ENCODE measurements at places on chromosomes 3 and 15.

DNA sequence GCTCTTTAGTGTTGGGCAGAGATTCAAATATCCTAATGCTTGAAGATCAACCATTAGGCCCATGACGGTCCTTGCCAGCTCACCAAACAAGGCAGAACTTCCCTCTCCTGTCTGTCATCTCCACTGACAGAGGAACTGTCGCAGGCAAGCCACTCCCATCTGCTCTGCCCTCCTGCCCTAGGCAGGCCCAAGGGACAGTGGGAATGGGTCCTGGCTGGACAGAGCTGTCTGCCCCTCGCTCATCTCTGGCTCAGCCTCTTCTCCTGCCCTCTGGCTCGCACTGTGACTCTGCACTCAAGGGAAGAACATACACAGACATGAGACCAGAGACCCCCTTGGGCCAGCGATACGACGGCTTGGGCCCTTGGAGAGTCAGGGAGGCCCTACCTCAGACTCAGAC lies 7.6 kb upstream of the MUSTN1 start:
- no peak for DNase-seq

GRCh38 chr3:112061152-112061551 lies 25.0 kb upstream of the C3orf52 start:
- DNase-seq, result no peak

DNA sequence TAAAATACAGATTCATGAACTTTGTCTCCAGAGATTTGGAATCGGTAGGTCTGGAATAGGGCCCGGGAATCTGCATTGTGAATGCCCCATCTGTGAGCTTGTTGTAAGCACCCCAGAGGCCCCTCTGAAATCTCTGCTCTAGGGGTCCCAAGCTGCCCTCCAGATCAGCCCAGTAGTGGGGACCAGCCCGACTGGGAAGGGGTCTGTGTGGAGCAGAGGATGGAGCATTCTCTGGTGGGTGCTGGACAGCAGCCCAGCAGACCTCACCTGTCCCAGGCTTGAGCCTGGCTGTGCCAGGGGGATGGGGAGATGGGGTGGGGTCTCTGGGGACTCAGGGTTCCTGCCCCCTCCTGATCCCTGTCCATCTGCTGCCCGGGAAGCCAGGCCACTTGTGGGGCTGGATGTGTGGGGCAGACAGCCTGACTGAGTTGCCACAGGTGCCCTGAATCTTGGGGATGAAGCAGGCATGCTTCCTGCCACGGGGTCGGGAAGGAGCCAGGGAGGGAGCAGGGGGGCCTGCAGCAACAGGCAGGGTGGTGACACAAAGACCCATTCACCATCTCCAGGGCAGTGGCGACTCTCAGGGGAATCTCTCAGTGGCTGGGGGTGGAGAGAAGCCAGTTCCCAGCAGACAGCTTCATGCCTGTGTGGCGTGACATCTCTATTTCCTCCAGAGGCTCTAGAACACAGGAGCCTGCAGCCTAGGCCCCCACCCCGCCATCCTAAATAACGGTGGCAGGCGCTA lies 99.3 kb downstream of the WNT7A start:
- DNase-seq, result peak; percentile 58

- no peak for DNase-seq
These were observed 13.9 kb downstream of the PRR23E start for GRCh38 chr3:127206611-127207516.

- no peak for DNase-seq
These were observed 84.4 kb downstream of the ANKRD28 start for GRCh38 chr3:15713364-15713763.

All from aorta (tissue), 5 donors.